Mammary microvascular endothelial cell (primary cell): ENCODE measurements at places on chromosomes 2 and 18. TPM values are rescaled to one million over a fixed set of nuclear protein-coding genes. Genes with fewer than 3 reads are reported as not detected.

The ESPNL gene
- total RNA-seq = 0.10 TPM in 1 of 2 replicates, not detected in the other

The TEX44 gene
- not detected in 2 replicates for total RNA-seq

The TMEM200C gene
- total RNA-seq = not detected in 2 replicates

The DSG1 gene
- total RNA-seq = not detected in 2 replicates

The TMEFF2 gene
- not detected in 2 replicates for total RNA-seq

The TUBB8B gene
- not detected in 2 replicates for total RNA-seq

The SLC5A7 gene
- total RNA-seq = not detected in 2 replicates

The SERPINB10 gene
- 3.4 TPM in 1 of 2 replicates, not detected in the other for total RNA-seq

The MYCN gene
- total RNA-seq = 0.39 and 0.73 TPM in 2 replicates

The SATB2 gene
- total RNA-seq = 0.60 and 4.5 TPM in 2 replicates

The MOCOS gene
- total RNA-seq = 3.6 and 5.3 TPM in 2 replicates

The FSIP2 gene
- 0.20 TPM in 1 of 2 replicates, not detected in the other for total RNA-seq

The ABI2 gene
- total RNA-seq = 16.2 and 22.3 TPM in 2 replicates

The LAPTM4A gene
- 86.7 and 102 TPM in 2 replicates for total RNA-seq

The NDC80 gene
- 30.8 and 33.0 TPM in 2 replicates for total RNA-seq

The TMX3 gene
- 34.3 and 37.9 TPM in 2 replicates for total RNA-seq

The NCKAP1 gene
- 112 and 119 TPM in 2 replicates for total RNA-seq

The IL36B gene
- total RNA-seq = not detected in 2 replicates
